ENCODE measurements at places on chromosomes 3 and 15. TPM values are rescaled to one million over a fixed set of nuclear protein-coding genes. Genes with fewer than 3 reads are reported as not detected.

A4GNT gene
- total RNA-seq, result 3.1 TPM

- H3K27me3 ChIP-seq, result peaks cover 3% of the 10 kb centered on the region
- no peaks in the 10 kb centered on the region for H3K4me1 ChIP-seq
- H3K36me3 ChIP-seq, result no peaks in the 10 kb centered on the region
- no peak for DNase-seq
- no peak overlapping the region for H3K4me3 ChIP-seq
- no peak overlapping the region for H3K27ac ChIP-seq
These were observed 86.0 kb upstream of the GALNT15 start for GRCh38 chr3:16088496-16088895.

- H3K4me1 ChIP-seq, result peaks cover 5% of the 10 kb centered on the region
- no peak overlapping the region for H3K27ac ChIP-seq
- DNase-seq, result no peak
- peaks cover 68% of the 10 kb centered on the region for H3K27me3 ChIP-seq
- H3K36me3 ChIP-seq, result no peaks in the 10 kb centered on the region
- no peak overlapping the region for H3K4me3 ChIP-seq
These were observed 113.9 kb downstream of the TLE3 start for GRCh38 chr15:69983696-69984265.

DNA sequence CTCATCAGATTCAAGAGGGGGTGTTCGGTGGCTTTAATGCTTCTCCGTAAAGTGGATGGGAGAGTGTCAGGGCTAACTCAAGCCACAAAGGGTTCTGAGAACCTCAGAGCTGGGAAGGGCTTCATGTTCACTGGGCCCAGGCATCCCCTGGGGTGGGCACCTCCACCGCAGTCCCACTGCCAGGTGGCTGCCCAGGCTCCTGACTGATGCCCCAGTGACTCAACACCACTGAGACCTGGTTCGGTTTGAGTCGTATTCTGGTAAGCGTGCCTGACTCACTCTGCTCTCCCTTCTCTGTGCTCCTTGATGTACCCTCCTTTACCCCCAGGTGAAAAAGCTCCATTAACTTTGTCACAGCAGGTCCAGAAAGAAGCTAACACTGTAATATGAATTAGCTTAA, 304.6 kb downstream of the RPLP1 start:
- no peak overlapping the region for H3K27ac ChIP-seq
- DNase-seq, result no peak
- H3K36me3 ChIP-seq, result no peaks in the 10 kb centered on the region
- H3K4me3 ChIP-seq, result no peak overlapping the region
- no peaks in the 10 kb centered on the region for H3K4me1 ChIP-seq

- H3K27ac ChIP-seq, result no peak overlapping the region
- no peak overlapping the region for H3K4me3 ChIP-seq
- no peak for DNase-seq
- no peaks in the 10 kb centered on the region for H3K27me3 ChIP-seq
- H3K36me3 ChIP-seq, result peaks cover 23% of the 10 kb centered on the region
These were observed 11.0 kb downstream of the TCF12 start for GRCh38 chr15:56929399-56929798.

C3orf49 gene
- total RNA-seq, result not detected

DNA sequence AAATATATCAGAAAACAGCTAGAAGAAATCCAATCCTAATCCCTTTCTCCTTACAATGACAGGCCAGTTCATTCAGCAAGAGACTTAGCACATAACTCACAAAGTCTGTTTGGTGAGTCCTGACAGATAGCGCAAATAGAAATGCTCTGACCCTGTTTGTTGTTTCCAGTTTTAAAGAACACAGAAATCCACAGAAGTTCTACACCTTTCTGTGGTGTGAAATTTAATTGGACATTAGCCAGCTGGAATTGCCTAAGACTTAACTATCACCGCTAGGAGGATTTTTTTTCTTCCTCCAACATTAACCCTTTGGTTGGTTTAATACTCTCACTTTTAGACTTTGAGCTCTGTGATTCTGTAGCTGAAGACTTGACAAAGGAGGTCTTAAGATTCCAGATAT, 30.8 kb downstream of the HDC start:
- peaks cover 1% of the 10 kb centered on the region for H3K36me3 ChIP-seq
- no peaks in the 10 kb centered on the region for H3K27me3 ChIP-seq
- DNase-seq, result no peak
- H3K4me3 ChIP-seq, result no peak overlapping the region

- no peak for DNase-seq
- no peak overlapping the region for H3K27ac ChIP-seq
- H3K27me3 ChIP-seq, result no peaks in the 10 kb centered on the region
- H3K4me3 ChIP-seq, result no peak overlapping the region
- peaks cover 14% of the 10 kb centered on the region for H3K36me3 ChIP-seq
These were observed 144.7 kb upstream of the CGNL1 start for GRCh38 chr15:57231559-57231958.

PP2D1 gene
- not detected for total RNA-seq

GRCh38 chr3:162704799-162705385, 1208.3 kb downstream of the OTOL1 start:
- H3K4me1 ChIP-seq, result peaks cover 4% of the 10 kb centered on the region
- H3K36me3 ChIP-seq, result no peaks in the 10 kb centered on the region
- no peaks in the 10 kb centered on the region for H3K27me3 ChIP-seq
- no peak for DNase-seq
- no peak overlapping the region for H3K27ac ChIP-seq

GPR87 gene
- total RNA-seq, result not detected

SLC2A2 gene
- total RNA-seq, result 1.5 TPM

DNA sequence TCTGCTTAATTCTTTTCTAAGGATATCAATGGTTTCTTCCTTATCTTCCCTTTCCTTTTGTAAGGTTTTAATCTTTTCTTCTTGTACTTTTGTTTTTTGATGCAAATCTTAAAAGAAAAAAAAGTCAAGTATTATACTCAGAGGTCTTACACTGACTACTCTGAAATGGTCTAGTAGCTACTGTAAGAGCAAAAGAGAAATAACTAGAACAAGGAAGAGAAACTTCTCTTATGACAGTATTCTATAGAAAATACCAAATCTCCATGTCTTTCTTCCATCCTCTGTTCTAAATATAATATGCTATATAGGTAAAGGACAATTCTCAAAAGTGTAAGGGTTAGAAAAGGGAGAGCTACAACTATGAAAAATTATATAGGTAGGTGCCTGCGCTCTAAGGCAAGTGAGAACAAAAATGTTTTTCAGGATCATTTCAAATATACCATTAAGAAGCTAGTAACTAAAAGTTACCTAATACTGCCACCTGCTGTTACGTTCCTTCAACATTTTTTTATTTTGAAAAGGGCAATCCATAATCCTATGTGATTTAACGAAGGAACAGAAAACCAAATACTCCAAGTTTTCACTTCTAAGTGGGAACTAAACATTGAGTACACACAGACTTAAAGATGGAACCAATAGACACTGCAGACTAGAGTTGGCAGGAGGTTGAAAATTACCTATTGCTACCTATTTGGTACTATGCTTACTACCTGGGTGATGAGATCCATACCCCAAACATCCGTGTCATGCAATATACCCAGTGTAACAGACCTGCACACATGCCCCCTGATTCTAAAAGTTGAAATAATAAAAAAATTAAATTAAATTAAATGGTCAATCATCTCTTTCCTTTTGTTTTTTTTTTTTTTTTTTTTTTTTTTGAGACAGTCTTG, 36.7 kb downstream of the CIP2A start:
- H3K36me3 ChIP-seq, result no peaks in the 10 kb centered on the region
- no peaks in the 10 kb centered on the region for H3K27me3 ChIP-seq
- H3K4me1 ChIP-seq, result peaks cover 31% of the 10 kb centered on the region
- no peak for DNase-seq
- peak overlapping the region; percentile 33 for H3K27ac ChIP-seq

DNA sequence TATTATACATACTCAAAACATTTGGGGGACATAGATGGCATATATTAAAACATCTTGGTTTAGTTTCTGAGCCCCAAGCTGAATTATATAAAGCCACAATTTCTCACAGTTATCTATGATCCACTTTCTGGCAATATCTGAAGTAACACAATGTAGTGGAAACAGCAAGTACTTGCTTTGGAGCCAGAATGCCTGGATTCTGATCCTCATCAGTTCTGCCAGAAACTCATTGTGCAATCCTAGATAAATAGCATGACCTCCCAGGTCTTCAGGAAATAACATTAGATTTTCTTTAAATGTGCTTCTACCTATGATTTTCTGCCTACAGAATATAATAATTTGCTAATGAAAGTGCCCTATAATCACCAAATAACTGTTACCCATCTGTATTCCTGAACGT, 544.9 kb downstream of the NAALADL2 start:
- H3K27ac ChIP-seq, result no peak overlapping the region
- H3K27me3 ChIP-seq, result no peaks in the 10 kb centered on the region
- H3K4me1 ChIP-seq, result peaks cover 9% of the 10 kb centered on the region
- no peaks in the 10 kb centered on the region for H3K36me3 ChIP-seq

DNA sequence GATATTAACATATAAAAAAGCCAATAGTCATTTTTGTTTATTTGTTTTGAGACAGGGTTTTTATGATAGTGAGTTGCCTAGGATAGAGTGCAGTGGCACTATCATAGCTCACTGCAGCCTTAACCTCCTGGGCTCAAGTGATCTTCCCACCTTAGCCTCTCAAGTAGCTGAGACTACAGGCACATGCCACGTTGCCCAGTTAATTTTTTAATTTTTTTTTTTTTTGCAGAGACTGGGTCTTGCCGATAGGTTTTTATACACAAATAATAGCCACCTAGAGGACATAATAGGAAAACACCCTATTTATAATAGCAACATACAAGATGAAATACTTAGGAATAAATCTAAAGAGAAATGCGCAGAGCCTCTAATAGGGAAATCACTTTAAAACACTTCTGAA, 13.3 kb downstream of the EIF3J start:
- DNase-seq, result no peak
- H3K27ac ChIP-seq, result no peak overlapping the region
- no peak overlapping the region for H3K4me3 ChIP-seq
- H3K4me1 ChIP-seq, result peaks cover 2% of the 10 kb centered on the region
- no peaks in the 10 kb centered on the region for H3K27me3 ChIP-seq

SPTBN5 gene
- 6.6 TPM for total RNA-seq

DNA sequence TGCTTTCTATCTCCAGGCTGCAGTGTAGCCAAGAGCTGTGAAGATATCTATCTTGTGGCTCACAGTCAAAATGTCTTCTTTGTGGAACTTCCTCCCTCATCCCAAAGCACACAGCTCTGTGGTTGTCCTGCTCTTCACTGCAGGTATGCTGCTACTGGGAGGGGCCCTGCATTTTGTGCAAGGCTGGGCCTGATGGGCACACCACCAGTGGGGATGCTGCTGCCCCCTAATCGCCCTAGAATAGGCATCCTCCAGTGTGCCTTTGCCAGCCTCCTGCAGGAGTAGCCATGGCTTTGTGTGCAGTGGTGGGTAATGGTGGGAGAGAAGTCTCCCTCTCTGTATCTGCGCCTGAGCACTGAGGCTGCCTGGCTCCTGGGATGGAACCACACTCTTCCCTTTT, 297.3 kb downstream of the DOCK3 start:
- peaks cover 2% of the 10 kb centered on the region for H3K36me3 ChIP-seq
- H3K27me3 ChIP-seq, result no peaks in the 10 kb centered on the region
- H3K4me1 ChIP-seq, result no peaks in the 10 kb centered on the region
- no peak overlapping the region for H3K4me3 ChIP-seq

CCR3 gene
- total RNA-seq, result not detected

ITPKA gene
- 0.89 TPM for total RNA-seq

SH3GL3 gene
- 1.2 TPM for total RNA-seq

DNA sequence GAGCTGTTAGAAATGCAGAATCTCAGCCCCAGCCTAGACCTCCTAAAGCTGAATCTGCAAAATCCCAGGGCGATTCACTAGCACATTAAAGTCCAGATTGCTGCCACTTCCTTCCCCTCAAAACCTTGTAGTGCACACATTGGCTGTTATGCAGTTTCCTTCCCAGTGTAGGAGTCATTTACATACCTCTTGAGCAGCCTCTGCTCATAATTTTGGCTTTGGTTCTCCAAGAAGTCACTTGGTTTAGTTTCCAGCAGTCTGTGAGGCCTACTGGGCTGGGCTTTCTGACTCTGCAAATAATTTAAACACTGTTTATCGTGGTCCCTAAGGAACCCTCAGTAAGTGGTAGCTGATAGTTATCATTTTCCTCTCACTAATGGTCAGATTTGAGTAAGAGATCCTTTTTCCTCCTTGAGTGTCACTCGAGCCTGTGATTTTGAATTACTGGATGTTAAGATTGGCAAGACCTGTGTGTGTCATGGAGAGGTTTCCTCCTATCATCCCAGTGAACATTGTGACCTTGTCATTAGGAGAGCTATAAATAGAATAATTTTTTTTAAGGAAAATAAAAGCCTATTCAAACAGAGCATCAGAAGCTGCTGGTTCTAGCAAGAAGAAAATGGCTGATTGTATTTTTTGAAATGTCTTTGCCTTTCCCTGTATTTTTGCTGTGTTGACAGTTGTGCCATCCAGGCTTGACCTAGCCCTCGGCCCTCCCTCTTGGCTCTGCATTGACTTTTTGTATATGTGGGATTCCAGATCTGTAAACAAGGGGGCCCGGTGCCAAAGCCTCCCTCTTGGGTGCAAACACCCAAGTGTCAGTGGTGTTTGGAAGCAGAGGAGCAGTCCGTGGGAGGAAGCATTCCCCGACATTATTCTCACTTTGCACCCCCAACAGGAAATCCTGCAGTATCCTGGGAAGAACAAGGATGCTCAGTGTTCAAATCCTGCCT, 134.8 kb upstream of the ANKRD28 start:
- no peaks in the 10 kb centered on the region for H3K36me3 ChIP-seq
- H3K27ac ChIP-seq, result no peak overlapping the region
- DNase-seq, result no peak

DNA sequence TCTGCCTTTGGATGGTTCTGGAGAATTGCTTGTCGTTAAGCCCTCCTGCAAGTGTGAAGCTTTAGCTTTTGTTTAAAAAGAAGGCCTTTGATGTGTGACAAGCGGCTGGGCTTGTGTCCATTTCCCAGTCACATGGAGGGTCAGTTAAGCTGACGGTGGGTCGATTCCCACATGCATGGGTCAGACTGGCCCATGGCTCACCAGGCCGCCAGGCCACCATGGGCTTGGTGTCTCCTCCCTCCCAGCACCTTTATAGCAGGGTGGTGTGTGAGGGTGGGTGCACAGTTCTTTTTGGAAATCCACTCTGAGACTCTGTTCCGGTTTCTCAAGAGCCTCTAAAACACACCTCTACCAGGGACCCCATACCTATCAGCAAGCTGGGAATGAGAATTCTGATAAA, 67.2 kb downstream of the SCN5A start:
- no peaks in the 10 kb centered on the region for H3K4me1 ChIP-seq
- H3K36me3 ChIP-seq, result no peaks in the 10 kb centered on the region
- H3K27ac ChIP-seq, result no peak overlapping the region
- H3K4me3 ChIP-seq, result no peak overlapping the region
- no peak for DNase-seq

TLR9 gene
- total RNA-seq, result not detected

- no peak for DNase-seq
- peak overlapping the region; percentile 92 for H3K27ac ChIP-seq
- no peak overlapping the region for H3K4me3 ChIP-seq
- no peaks in the 10 kb centered on the region for H3K36me3 ChIP-seq
- H3K4me1 ChIP-seq, result peaks cover 41% of the 10 kb centered on the region
These were observed 145.9 kb upstream of the LIPC start for GRCh38 chr15:58285921-58286278.

ZKSCAN7 gene
- 25.0 TPM for total RNA-seq

SAMMSON gene
- 0.17 TPM for total RNA-seq

- no peak for DNase-seq
- no peak overlapping the region for H3K27ac ChIP-seq
- no peak overlapping the region for H3K4me3 ChIP-seq
- H3K27me3 ChIP-seq, result no peaks in the 10 kb centered on the region
- H3K36me3 ChIP-seq, result no peaks in the 10 kb centered on the region
- H3K4me1 ChIP-seq, result peaks cover 1% of the 10 kb centered on the region
These were observed 16.8 kb downstream of the TNIK start for GRCh38 chr3:171443211-171443957.

GRCh38 chr15:69081310-69082004, 67.0 kb downstream of the NOX5 start:
- no peaks in the 10 kb centered on the region for H3K36me3 ChIP-seq
- H3K4me1 ChIP-seq, result peaks cover 11% of the 10 kb centered on the region
- peaks cover 45% of the 10 kb centered on the region for H3K27me3 ChIP-seq
- H3K27ac ChIP-seq, result no peak overlapping the region
